ENCODE measurements at places on chromosomes 7 and 10.

GRCh38 chr7:131653418-131654248 lies 97.2 kb upstream of the PODXL start:
- DNase-seq = no peak

DNA sequence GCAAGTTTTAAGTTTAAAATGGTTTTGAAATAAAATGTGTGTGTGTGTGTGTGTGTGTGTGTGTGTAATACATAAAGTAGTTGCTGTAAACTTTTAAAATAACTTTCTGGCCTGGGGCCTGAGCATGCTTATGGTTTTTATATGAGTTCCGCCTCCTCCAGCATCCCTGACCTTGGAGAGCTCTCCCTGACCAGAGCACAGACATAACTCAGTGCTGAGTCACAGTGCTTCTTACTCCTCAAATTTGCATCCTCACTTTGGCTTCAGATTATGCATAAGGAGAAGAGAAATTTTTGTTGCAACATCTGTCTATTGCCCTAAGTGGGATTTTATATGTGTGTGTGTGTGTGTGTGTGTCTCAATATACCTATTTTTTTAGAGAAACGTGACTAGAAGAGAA lies 200.8 kb downstream of the ELMO1 start:
- no peak for DNase-seq

- DNase-seq = no peak
Measured at GRCh38 chr10:20887706-20888555, 9.2 kb downstream of the NEBL start.

GRCh38 chr7:127655720-127656119 lies 3.7 kb downstream of the SND1 start:
- no peak for DNase-seq

- DNase-seq = no peak
Measured at GRCh38 chr7:133572843-133573242, 320.0 kb downstream of the EXOC4 start.

DNA sequence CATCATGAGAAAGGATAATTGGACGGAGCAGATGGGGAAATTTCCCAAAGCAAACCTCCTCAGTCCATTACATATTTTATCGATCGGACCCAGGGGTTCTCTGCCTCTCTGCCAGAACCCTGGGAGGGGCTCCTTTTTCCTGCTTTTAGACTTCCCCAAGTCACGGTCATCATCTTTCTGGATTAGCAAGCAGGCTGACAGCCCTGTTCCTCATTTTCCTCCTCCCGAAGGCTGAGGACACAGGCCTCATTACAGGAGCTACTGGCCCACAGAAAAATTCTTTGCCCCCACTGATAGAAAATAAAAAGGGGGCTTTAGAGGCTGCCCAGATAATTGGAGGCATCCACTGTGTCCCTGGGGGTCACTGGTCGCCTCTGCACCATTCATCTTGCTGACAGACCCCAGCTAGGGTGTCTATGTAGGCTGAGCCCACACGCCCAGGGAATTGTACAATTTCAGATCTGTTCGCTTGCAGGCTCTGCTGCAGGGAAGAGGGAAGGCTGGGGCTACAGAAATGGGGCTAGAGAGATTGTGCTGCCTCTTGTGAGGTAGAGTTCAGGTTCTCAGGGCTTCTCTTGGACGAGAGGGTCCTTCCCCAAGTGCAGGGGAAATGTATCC lies 125.7 kb upstream of the SDK1 start:
- no peak for DNase-seq

GRCh38 chr7:116317907-116318306 lies 107.6 kb downstream of the TES start:
- no peak for DNase-seq

- no peak for DNase-seq
Measured at GRCh38 chr10:91033324-91033950, 112.5 kb upstream of the ANKRD1 start.

- DNase-seq = no peak
Measured at GRCh38 chr7:141220263-141220880, 146.5 kb downstream of the TMEM178B start.

All from stimulated activated CD4-positive, alpha-beta T cell treated with anti-CD3 and anti-CD28 coated beads, TNF-alpha, amount 100 ng/mL, for 24 hours (primary cell).